ENCODE measurements at places on chromosomes 13 and 19.

DNA sequence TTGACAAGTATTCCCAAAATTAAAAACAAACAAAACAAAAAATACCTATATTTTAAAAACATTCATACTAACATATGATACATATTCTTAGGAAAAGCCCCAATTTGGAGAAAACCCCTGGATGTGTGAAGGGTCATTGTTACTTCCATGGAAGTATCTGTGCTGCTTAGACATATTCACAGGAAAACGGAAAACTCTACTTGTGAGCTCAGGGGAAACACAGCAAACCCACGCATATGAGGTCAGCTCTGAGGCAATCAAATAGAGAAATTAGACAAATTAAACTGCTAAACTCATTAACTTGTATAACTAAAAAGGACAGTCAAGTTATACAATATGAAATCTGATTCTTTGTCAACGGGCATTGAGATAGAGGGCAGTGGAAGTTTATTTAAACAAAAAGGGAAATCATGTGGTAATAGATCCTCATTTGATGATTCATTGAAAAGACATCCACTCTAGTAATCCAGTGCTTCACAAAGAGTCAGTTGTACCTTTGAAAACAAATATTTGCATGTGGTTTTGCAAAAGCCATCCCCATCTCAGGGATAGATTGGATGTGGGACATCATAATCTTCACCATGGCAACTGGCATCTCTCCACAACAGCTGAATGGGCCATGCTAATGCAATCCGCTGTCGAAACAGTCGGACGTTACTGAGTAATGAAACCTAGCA, 423.4 kb downstream of the ITGBL1 start:
- no peak for DNase-seq

DNA sequence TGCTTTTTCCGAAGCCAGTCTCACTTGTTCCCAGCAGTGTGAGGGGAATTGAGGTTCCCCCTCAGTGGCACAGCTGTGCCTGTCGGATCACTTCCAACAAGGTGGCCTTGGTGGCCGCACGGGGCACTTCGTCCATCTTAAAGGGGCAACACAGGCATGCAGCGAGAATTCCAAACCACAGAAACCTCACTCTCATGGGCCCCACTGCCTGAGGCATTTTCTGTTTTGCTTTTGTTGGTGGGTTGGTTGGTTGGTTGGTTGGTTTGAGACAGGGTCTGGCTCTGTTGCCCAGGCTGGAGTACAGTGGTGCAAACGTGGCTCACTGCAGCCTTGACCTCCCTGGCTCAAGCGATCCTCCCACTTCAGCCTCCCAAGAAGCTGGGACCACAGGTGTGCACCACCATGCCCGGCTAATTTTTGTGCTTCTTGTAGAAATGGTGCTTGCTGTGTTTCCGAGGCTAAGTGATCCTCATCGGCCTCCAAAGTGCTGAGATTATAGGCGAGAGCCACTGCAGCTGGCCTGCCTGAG, 3.7 kb upstream of the NDUFS7 start:
- no peak for DNase-seq

DNA sequence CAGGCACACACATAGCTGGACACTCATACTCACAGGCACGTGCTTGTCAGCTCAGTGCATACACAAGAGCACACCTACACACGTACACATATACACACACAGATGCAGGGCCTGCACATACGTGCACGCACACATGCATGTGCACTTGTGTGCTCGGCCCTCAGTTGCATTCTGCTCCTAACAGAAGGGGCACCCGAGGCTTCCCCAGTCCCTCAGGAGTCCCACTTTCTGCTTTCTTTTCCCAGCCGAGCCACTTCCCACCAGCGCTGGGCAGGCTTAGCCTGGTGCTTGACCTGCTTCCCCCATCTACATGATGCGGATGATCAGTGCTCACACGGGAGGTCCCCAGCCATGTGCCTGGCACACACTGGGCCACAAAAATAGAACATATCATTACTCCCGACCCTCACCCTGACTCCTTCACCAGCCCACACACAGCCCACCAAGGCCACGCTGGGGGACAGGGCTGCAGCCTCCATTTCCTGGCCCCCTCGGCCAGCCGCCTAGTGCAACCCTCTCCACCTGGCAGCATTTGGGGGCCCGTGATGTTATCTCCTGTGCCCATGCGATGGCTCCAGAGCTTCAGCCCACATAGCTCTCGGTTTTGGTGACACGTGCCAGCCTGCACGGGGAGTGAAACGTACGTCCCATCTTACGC, 125.2 kb upstream of the SPACA7 start:
- DNase-seq: no peak

GRCh38 chr13:101739382-101740178, 287.1 kb downstream of the ITGBL1 start:
- no peak for DNase-seq

DNA sequence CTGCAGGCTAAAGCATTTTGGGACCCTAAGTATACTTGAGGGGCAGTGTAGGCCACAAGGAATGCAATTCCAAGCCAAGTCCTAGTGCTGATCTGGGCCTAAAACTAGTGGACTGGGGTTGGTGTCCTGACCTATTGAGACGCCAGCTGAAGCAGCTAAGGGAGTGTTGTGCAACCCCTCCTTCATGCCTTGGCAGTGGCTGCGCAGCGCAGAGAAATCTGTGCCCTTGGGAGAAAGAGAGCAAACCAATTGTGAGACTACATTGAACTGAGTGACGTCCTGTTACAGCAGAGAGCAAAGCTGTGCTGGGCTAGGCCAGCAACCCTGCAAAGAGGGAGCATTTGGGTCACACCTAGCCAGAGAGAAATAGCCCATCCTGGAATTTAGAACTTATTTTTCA, 2715.0 kb upstream of the PCDH20 start:
- no peak for DNase-seq

GRCh38 chr19:40549007-40549708, 27.5 kb upstream of the SHKBP1 start:
- DNase-seq: peak; percentile 77

Data from CD8-positive, alpha-beta memory T cell (primary cell).